ENCODE measurements at places on chromosomes 2 and 18. TPM values are rescaled to one million over a fixed set of nuclear protein-coding genes. Genes with fewer than 3 reads are reported as not detected.

The EN1 gene
- 1.1 TPM for total RNA-seq

GRCh38 chr2:16440898-16441297 lies 224.7 kb downstream of the CYRIA start:
- no peak overlapping the region for H3K4me3 ChIP-seq
- DNase-seq, result no peak
- H3K36me3 ChIP-seq, result no peaks in the 10 kb centered on the region
- H3K27ac ChIP-seq, result no peak overlapping the region
- no peaks in the 10 kb centered on the region for H3K27me3 ChIP-seq
- H3K4me1 ChIP-seq, result no peaks in the 10 kb centered on the region

- no peak for DNase-seq
- no peak overlapping the region for H3K4me3 ChIP-seq
- H3K27ac ChIP-seq, result no peak overlapping the region
- H3K4me1 ChIP-seq, result peaks cover 4% of the 10 kb centered on the region
These were observed 71.1 kb downstream of the EXOC6B start for GRCh38 chr2:72754628-72755320.

- H3K36me3 ChIP-seq, result peaks cover 20% of the 10 kb centered on the region
- no peaks in the 10 kb centered on the region for H3K27me3 ChIP-seq
- H3K4me1 ChIP-seq, result peaks cover 94% of the 10 kb centered on the region
- peak; percentile 79 for DNase-seq
- H3K27ac ChIP-seq, result peak overlapping the region; percentile 89
- H3K4me3 ChIP-seq, result no peak overlapping the region
These were observed 11.5 kb downstream of the IGFBP5 start for GRCh38 chr2:216683846-216684245.

DNA sequence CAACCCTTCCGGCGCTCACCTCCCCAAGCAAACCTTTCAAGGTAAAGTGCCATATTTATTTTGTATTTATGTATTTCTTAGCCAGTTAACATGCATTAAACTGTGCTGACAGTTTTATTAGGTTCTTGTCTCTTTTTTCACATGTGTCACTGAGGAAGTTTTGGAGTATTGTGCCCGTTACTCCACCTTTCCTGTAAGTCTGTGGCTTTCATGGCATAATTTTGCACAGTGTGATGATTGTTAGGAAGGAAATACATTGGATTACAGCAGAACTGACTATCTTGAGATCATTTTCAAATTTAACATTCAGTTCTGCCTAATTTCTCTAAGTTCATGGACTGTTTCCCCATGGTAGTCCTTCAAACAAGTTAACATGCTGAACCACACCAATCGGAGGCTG lies 67.7 kb downstream of the COLEC12 start:
- no peak for DNase-seq
- H3K36me3 ChIP-seq, result no peaks in the 10 kb centered on the region
- H3K27ac ChIP-seq, result no peak overlapping the region
- H3K27me3 ChIP-seq, result no peaks in the 10 kb centered on the region
- H3K4me1 ChIP-seq, result no peaks in the 10 kb centered on the region

- H3K36me3 ChIP-seq, result no peaks in the 10 kb centered on the region
- H3K4me1 ChIP-seq, result no peaks in the 10 kb centered on the region
- no peak overlapping the region for H3K27ac ChIP-seq
- no peaks in the 10 kb centered on the region for H3K27me3 ChIP-seq
- no peak overlapping the region for H3K4me3 ChIP-seq
These were observed 74.6 kb upstream of the SMAD7 start for GRCh38 chr18:49025426-49025766.

DNA sequence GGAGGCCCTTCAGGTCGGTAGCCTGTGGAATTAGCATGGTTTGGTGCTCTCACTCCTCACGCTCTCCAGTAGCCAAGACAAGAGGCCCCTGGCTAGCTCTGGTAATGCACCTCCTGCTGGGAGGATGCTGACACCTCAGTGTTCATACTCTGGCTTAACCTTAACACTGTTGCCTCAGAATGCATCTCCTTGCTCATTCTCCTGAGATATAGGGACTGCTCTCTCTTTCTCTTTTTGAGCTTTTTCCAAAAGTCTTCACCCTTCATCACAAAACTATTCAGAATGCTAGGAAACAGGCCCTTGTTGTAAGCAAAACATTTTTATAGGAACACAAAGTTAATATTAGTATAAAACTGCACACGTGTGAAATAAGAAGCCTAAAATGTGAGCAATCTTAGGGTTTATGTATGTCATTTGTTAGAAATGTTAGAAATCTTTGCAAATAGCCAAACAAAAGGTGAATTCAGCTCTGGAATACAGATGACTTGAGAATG lies 17.3 kb upstream of the IMPA2 start:
- H3K4me3 ChIP-seq, result no peak overlapping the region
- H3K27me3 ChIP-seq, result no peaks in the 10 kb centered on the region
- no peak for DNase-seq
- H3K36me3 ChIP-seq, result no peaks in the 10 kb centered on the region
